Vein endothelial cell (primary cell): ENCODE measurements at places on chromosomes 12 and 14. TPM values are rescaled to one million over a fixed set of nuclear protein-coding genes. Genes with fewer than 3 reads are reported as not detected.

MFAP5 gene
- 0.33 TPM in 1 of 2 replicates, not detected in the other for total RNA-seq

ZDHHC22 gene
- total RNA-seq: under 0.01 TPM in 1 of 2 replicates, not detected in the other

PTGR2 gene
- total RNA-seq: 2.3 and 3.9 TPM in 2 replicates

AKAP5 gene
- 0.33 and 0.76 TPM in 2 replicates for total RNA-seq

PIK3C2G gene
- 1.7 and 2.3 TPM in 2 replicates for total RNA-seq

RTL1 gene
- total RNA-seq: not detected in 2 replicates
